ENCODE measurements at places on chromosomes 6 and 20.

DNA sequence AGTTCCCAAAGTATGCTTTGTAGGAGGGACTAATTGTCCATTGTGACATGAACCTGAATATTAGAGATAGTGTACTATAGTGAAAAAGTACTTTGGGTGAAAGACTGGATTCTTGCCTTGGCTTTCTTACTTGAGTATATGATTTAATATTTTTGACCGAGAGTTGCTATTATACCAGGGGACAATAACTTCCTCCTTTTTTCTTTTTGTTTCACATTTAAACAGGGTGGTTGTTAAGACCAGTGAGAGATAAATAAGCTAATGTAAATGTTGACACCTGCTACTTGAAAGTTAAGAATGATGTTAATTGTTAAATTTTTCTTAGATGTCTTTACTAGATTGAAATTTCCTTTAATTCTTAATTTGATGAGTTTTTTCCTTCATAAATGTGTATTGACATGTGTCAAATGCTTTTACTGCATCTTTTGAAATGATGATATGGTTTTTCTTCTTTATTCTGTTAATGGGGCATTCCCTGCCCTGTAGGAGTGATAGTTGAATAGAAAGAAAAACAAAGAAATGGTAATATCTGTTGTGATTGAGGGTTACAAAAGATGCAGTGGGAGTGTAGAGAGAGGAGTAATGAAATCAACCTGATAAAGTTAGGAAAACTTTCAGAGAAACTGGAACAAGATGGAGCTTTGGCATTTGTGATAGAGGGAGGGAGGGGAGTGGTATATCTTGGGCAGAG is 48.4 kb downstream of the ZFAND3 start:
- DNase-seq, result no peak

- no peak for DNase-seq
Measured at GRCh38 chr6:144405163-144405562, 120.0 kb downstream of the UTRN start.

- DNase-seq, result no peak
Measured at GRCh38 chr6:116247285-116247684, 6.6 kb downstream of the TSPYL4 start.

- DNase-seq, result no peak
Measured at GRCh38 chr6:10381133-10381829, 33.6 kb downstream of the TFAP2A start.

DNA sequence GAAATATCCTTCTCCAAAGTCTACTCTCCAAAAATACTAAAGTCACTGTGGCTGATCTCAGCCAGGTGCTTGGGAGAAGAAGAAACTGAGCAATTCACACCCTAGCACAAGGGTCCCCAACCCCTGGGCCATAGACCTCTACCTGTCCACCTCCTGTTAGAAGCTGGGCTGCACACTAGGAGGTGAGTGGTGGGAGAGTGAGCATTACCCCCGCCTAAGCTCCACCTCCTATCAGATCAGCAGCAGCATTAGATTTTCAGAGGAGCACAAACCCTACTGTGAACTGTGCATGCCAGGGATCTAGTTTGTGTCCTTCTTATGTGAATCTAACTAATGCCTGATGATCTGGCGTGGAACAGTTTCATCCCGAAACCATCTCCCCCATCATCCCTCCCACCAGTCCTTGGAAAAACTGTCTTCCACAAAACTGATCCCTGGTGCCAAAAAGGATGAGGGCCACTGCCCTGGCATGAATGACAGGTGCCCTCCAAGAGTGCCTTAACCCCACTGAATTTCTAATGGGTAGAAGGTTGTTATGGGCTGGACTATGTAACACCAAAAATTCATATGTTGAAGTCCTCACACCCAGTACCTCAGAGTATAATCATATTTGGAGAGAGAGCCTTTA is 109.2 kb upstream of the CDYL start:
- no peak for DNase-seq

DNA sequence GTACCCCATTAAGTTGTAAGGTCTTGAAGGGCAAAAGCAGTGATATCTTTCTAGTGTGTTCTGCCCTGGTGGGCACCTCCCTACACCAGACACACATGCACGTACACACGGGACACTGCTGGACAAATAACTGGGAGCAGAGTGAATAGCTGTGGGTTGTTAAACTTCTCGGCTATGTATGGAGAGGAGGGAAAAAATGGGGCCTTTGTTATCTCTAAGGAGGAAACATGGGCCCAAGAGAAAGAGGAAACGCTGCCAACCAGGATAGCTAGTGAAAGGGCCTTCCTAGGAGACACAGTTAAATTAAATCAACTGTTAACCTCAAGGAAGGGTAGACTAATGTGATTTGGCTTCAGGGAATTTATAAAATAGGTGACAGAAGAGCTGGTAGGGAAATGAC is 169.7 kb downstream of the MYLK4 start:
- no peak for DNase-seq
